ENCODE measurements at places on chromosomes 11 and 22. TPM values are rescaled to one million over a fixed set of nuclear protein-coding genes. Genes with fewer than 3 reads are reported as not detected.
A peak's percentile ranks its signal among the peaks of the same experiment; 100 is the strongest.

GRCh38 chr11:16380941-16381568 is 24.7 kb upstream of the SOX6 start:
- peaks cover 9% of the 10 kb centered on the region for H3K4me1 ChIP-seq
- H3K36me3 ChIP-seq: no peaks in the 10 kb centered on the region
- DNase-seq: no peak

TBX10 gene
- total RNA-seq: not detected

DNA sequence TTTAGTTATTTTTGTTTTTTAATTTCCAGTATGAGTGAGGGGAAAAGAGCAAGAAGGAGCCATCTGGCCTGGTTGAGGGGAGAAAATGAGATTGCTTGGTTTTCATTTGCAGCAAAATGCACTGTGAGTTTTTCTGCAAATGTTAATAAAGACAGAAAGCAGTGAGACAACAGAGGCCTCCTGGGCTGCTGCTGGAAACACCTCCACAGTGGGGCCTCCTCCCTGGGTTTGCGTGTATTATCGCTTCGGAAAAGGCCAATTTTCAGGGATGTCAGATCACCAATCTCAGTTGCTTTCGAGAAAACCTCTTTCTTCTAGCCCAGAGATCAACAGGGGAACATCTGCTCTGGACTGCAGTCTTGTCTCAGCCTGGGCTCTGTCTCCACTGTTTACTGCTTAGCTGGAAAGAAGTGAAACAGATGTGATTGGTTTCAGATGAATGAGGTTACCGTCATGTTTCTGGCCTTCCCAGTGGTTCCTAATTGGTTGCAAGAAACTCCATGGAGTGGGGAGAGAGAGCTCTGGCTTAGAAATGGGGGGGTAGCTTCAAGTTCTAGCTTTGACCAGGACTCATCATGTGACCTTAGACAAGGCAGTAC is 17.3 kb downstream of the TSPAN18 start:
- DNase-seq: no peak
- peak overlapping the region; percentile 75 for H3K27ac ChIP-seq
- H3K36me3 ChIP-seq: no peaks in the 10 kb centered on the region
- H3K4me1 ChIP-seq: peaks cover 66% of the 10 kb centered on the region
- no peaks in the 10 kb centered on the region for H3K27me3 ChIP-seq

- DNase-seq: peak; percentile 59
- H3K4me3 ChIP-seq: peak overlapping the region; percentile 79
- no peaks in the 10 kb centered on the region for H3K27me3 ChIP-seq
- peak overlapping the region; percentile 67 for H3K27ac ChIP-seq
- peaks cover 5% of the 10 kb centered on the region for H3K4me1 ChIP-seq
These were observed 7.1 kb downstream of the PRPF19 start for GRCh38 chr11:60899046-60899936.

DNA sequence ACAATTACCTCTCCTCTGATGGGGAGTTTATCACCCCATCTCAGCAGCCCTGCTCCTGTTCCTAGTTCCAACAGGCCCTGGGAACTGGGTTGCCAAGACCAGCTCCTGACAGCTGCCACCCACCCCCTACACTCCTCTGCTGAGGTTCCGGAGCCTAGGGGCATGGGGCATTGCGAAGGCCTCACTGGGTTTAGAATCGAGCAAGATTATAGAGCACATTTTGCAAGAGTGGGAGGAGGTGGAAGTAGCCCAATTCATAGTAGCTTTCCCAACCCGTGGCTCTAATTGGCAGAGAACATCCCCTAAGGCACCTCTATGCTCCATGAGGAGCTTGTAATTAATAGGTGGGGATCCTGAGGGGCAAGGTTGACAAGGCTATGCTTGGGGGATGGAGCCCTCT is 23.0 kb downstream of the MYEOV start:
- no peaks in the 10 kb centered on the region for H3K27me3 ChIP-seq
- H3K4me3 ChIP-seq: no peak overlapping the region
- no peaks in the 10 kb centered on the region for H3K4me1 ChIP-seq
- no peak for DNase-seq
- H3K36me3 ChIP-seq: no peaks in the 10 kb centered on the region
- no peak overlapping the region for H3K27ac ChIP-seq
